ENCODE measurements at places on chromosomes 1 and 21. TPM values are rescaled to one million over a fixed set of nuclear protein-coding genes. Genes with fewer than 3 reads are reported as not detected.

Gene COL11A1
- total RNA-seq, result 261 TPM

Gene HCRTR1
- not detected for total RNA-seq

Gene WLS
- total RNA-seq, result 45.0 TPM

Gene CNIH3
- total RNA-seq, result 19.4 TPM

Gene BRINP3
- total RNA-seq, result not detected

Gene CEP104
- 50.1 TPM for total RNA-seq

DNA sequence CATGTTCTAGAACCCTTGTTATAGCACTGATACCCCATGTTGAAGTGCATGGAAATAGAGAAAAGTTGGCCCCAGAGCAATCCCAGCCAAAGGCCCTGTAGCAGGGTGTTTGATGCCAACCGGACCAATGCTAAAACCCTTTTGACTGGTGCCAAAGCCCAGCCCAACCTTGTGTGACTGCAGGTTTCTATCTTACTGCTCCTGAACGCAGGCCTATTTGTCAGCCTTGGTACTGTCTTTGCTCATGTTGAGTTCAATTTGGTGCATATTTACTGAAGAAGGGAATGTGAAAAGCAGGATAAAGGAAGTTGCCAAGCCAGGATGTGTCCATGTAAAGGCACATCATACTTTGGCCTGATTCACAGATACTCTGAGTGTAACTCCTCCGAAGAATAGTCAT is 51.7 kb upstream of the NFASC start:
- DNase-seq, result no peak

GRCh38 chr1:218557731-218558130 is 212.6 kb downstream of the TGFB2 start:
- no peak for DNase-seq

DNA sequence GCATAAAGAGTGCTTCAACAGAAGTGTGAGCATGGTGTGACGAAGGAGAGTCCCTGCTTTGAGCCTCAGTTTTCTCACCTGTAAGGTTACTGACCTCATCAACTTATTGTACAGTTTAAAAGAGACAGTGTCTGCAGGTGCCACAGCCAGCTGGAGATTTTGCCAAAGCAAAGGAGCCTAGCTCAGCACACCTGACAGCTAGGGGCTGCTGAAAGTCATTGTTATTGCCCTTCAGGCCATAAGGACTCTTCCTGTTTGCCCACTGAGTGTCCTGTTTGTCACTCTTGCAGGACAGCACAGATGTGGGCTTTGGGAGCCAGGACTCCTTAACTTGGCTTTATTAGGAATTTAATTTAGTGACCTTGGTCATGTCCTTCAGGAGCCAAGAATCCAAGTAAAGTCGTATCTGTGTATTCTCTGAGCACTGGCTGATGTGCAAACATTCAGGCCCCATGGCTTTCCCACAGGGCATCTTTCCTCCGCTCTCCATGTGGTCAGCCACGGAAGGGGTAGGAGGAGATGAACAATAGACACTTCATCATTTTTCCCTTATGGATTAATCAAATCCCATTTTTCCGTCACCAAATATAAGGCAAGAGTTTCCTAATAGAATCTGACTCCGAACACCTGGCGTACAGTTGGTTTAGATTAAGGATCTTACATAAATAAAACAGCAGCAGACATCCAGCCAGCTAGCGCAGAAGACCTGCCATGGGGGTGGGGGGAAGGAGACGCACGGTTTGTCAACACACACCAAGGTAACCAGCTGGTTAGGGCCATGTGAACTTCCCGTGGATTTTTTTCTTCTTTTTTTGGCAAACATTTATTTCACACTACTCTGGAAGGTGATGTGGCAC is 43.1 kb upstream of the KANK4 start:
- no peak for DNase-seq

- no peak for DNase-seq
Measured at GRCh38 chr1:8718850-8719361, 98.5 kb downstream of the RERE start.

DNA sequence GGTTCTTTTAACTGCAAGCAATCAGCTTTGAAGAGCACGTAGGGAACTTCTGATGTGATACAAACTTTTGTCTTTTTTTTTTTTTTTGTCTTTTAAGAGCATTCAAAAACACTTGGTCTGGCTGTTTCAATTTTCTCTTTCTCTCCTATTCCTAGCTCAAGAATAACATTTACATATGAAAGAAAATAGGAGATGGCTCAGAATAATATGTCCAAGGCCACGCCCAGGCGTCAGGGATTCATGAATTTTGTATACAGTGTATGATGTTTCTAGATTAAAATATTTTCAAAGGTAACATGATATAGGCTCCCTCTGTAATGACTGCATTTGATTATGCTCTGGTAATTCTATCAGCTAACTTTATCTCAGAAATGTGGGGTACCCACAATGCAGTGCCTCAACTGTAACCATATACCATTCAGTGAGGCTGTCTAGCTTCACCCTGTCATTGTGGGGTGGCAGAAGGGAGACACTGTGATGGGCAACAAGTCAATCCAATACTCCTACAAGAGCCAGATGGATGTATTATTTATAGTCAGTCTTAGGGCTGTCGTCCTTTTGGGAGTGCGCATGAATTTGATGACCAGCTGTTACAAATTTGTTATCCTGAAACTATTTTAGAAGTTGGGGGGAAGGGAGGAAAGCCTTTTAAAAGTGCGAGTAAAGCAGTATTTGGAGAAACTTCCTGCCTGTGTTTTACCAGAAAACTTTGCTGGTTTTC is 1.5 kb upstream of the AKNAD1 start:
- DNase-seq, result no peak

GRCh38 chr1:54989968-54990810 is 8.5 kb upstream of the BSND start:
- no peak for DNase-seq

DNA sequence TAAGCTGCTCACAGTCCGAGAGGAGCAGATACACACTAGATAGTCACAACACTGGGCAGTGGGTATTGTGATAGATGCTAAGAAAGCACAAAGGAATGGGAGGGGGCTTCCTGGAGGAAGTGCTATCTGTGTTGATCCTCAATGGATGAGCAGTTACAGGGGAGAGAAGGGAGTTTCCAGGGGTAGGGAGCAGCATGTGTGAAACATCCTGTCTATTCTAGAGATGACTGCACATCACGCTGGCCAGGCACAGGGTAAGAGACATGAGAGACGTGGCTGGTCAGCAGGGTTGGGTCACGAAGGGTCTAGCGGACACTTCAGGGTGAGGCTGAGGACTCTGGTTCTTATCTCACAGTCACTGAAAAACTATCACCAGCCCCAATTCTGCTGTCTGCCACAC is 235.2 kb downstream of the TRABD2B start:
- DNase-seq, result no peak

- DNase-seq, result no peak
Measured at GRCh38 chr1:162193221-162193620, 123.7 kb downstream of the NOS1AP start.

DNA sequence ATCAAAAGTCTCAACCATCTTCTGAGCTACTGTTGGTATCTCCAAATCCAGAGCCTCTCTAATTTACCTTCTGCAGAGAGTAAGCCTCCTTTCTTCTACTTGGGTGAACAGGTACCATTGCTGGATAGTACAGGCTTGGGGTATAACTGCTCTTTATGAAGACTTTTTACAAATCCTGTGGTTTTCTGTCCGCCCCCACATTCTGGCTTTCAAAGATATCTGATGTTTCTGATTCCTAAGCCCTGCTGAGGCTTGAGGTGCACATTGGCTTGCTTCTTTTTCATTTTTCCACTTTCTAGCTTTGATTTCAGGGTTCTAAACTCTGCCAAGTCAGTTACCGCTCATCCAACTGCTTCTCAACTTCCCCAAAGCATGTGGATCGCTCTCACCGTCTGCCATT is 37.1 kb downstream of the TENT5C start:
- DNase-seq, result no peak

GRCh38 chr21:36246080-36246631 is 73.8 kb upstream of the MORC3 start:
- DNase-seq, result no peak

DNA sequence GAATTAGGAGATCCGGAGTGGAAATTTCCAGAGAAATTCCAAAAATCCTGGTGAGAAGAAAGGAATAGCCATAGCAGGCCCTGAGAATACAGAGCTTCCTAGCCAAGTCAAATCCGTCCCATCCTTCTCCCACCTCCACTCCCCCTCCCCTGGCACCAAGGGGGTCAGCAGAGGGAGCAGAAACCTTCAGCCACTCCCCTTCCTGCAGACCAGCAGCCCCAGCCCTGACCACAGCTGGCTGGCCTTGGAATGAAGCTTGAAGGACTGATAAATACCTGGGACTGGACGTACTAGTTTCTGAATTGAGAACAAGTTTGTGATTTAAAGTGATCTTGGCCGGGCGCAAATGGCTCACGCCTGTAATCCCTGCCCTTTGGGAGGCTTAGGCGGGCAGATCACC is 13.8 kb upstream of the RIPPLY3 start:
- DNase-seq, result no peak

All from HFFc6 (cell line).